ENCODE measurements at places on chromosomes 13 and 19.

- DNase-seq: peak; percentile 7
Measured at GRCh38 chr19:30719189-30719998, 347.2 kb downstream of the ZNF536 start.

- no peak for DNase-seq
Measured at GRCh38 chr13:27549406-27549981, 70.8 kb downstream of the LNX2 start.

DNA sequence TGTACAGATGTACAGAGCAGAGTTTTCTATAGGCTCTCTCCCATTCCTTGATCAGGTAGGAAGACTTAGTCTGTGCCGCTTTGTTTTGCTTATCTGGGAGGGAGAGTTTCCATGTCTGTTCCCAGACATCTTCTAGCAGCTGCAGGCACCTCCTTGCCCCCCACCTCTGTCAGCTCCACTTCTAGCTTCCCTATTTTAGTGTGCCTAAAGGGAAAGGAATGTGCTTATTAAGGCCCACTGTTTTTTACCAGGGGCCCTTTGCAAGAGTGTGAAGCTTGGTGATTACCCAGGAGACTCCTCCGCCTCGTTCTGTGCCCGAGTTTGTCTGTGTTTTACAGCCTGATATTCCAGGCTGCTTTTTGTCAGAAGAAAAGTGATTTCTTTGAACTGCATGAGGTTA is 1984.4 kb downstream of the OLFM4 start:
- no peak for DNase-seq

DNA sequence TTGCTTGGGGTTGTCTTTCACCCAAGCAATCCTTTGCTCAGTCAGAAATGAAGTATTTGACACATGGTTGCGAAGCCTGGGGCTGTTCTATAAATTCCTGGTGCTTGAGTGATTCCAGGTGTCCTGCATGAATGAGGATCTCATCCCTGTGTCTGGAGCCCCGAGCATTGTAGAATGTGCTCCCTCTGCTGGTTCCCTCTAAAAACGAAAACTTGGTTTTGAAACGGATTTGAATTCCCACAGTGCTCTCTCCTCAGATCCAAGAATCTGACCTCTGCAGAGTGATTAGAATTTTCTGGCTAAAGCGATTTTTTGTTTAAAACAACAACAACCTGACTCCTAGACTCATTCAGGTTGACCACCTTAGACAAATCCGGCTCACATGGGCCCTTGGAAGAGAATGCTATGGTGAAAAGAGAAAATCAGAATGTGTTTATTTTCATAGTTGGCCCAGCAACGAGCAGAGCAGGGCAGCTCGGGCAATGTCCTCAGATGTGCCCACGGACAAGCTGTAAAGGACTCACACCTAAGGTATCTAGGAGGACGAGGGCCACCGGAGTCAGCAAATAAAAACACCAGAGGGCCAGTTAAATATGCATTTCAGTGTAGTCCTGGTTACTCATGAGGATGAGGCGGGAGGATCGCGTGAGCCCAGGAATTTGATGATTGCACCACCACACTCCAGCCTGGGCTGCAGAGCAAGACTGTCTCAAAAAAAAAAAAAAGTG is 8.7 kb upstream of the ATP12A start:
- DNase-seq: no peak

DNA sequence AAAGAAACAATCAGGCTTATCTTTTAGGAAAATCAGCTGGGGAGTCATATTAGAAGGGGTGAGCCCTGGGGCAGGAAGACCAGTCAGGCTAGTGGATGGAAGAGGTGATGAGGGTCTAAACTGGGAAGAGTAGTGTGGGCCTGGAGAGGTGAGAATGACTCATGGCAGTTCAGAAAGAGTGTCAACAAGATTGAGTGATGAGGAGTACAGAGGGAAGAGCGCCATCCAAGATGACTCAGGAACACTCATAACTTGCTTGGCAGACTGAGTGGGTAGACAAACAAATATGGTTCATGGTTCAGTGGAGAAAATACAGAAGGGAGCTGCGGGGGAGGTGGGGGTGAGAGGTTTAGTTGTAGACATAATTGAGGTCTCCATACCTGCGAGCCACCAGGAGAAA is 17.3 kb upstream of the CLDN10 start:
- no peak for DNase-seq

DNA sequence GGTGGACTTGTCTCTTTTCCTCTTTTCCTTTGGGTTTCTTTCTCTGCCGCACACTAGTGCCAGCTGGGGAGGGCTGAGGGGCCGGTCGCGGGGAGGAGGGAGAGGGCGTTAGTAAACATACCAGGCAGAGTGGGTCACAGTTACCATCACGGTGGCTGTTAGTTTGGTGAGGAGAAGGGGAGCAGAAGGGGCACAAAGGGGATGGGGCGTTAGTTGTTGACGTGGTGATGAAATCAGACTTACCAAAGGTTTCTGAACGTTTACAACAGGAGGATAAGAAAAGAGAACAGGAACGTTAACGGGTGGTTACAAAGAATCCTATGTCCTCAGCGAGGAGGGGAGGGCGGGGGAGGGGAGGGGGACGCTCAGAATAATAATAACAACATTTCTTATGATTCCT is 77.9 kb downstream of the PTPRS start:
- DNase-seq: no peak

DNA sequence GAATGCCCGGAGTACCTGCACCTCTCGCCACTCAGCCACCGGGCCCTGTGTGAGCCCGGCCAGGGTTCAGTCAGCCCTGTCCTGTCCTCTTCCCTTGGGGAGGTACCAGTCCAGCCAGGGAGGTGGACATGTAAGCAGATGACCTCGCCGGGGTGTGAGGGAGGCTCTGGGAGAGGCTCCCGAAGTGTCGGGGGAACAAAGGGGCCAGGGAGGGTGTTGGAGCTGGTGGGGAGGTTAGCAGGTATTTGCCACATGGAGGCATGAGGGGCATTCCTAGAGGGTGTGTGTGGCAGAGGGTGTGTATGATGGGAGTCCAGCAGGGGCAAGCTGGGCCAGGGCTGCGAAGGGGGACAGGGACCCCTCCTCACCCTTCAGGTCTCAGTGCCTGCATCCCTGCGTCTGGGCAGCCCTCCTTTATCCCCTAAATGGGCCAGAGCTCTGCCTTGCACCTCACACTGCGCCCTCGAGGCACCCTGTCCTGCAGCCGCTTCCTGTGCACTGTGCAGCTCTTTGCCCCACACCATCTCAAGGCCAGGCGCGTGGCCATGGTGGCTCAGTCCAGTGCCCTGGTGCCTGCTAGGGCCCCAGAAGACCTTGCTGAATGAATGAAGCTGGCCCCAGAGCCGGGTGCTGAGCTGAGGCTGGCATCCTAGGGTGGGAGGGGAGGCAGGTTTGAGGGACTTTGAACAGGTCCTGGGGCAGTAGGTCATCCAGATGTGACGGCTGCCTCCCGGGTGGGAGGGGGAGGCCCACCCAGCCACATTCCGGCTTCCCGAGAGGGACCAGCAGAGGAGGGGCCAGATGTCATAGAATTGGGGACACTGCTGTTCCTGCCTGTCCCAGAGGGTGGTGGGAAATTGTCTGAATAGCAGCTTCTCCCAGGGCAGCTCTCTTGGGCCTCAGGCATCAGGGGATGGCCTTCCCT is 3.1 kb downstream of the DDA1 start:
- no peak for DNase-seq

GRCh38 chr19:39539165-39539517 is 820 bp downstream of the EID2 start:
- DNase-seq: peak; percentile 25

- no peak for DNase-seq
Measured at GRCh38 chr13:74248477-74248876, 114.3 kb upstream of the KLF12 start.

DNA sequence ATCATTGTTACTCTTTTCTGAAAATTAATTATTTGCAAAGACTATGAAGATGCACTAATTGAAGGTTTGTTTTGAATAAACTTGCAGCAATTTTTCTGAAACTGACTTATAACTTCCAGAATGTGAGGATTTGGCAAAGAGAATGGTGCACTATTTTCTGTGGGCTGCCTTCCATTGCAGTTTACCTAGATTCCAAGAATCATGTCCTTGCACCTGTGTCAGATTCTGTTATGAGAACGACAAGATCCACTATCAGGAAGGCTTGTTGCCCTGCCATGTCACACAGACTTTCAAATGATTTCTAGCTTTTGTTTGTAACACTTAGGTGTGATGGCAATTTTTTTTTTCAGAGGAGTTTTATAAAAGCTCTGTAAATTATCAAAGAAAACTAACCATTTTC is 5.6 kb upstream of the SLAIN1 start:
- no peak for DNase-seq

DNA sequence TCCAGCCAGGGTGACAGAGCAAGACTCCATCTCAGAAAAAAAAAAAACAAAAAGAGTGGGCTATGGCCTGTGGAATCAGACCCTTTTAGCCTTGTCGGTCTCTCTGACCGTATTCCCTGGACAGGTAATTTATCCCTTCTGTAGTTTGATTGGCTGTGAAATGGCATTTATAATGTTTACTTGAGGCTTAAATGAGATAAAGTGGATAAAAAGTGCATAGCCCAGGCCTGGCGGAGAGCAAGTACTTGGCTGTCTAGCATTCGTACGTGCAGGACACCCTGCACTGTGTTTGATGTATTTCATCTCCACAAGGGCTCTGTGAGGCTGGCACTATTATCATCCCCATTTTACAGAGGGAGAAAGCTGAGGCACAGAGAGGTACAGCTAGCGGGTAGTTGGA is 7.0 kb downstream of the NTN5 start:
- DNase-seq: no peak

DNA sequence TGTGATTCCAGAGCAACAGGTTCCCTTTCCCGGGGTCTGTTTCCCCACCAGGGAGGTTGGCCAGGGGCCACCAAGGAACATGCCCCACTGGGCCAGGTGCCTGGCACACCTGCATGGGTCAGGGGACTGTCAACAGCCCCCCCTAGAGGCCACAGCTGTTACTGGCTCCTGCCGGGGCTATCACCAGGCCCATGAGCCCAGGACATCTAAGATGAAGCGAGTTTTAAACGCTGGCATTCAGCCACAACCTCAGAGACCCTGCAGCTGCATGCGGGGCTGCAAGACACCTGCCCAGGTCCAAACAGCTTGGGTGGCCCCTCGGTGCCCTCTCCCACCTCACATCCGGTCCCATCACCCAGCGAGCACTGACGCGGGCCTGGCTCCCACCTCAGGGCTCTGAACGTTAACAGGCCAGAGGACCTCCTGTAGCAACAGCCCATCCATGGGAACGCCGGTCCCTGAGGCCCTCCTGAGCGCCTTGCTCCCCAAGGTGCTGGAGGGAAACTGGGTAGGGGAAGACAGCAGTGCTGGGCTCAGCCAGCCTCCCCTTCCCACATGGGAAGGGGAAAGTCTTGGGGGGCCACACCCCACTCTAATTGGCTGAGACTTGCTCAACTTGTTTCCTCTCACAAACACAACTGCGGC is 12.0 kb downstream of the KHSRP start:
- peak; percentile 61 for DNase-seq

DNA sequence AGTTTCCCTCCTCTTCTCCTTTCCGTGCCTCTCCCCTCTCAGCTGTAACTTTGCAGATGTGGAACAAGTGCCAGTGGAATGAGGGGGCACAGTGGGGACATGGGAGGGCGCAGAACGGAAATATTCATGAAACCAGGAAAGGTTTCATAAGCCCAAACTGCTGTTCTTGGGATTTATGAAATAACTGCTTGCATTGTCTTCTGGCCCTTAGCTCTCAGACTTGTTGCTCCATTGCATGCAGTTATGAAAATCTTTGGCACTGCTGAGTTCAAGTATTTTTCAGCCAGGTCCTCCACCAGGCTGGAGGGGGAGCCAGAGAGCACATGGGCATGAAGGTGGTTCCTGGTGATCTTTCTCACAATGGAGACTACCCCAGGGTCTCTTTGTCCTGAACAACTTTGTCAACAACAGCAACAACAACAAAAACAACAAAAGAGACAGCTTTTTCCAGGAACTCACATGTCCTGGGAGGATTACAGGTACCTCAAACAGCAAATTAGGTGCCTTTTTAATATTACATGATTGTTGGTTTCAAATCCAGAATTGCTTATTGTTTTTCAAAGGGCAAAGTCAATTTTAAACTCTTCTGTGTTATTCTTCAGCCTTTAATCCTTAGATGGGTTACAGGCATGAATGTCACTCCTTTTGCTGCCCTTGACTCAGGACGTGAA is 1.5 kb downstream of the RGCC start:
- peak; percentile 81 for DNase-seq

GRCh38 chr13:33218426-33218825 is 67.1 kb downstream of the STARD13 start:
- DNase-seq: no peak

DNA sequence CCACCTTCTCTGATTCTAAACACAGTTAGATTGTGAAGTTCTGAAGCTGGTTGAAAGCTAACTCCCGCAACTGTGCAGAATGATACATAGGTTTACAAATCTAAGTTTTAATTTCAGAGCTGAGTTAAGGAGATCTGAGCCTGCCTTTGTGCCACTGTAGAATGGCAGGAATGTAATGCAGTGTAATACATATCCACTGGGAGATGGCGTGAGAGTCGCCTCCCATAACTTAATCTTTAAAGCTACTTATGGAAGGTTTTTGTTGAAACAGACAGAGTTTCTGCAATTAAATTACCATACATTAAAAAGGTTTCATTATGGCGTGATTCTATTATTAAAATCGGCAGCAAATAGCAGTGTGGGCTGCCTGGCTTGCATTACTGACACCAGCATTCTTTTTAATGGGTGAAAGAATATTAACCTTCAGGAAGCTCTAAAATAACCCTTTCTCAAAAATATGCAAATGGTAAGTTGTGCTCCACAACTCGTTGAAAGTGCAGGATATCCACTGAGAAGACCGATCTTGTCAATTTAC is 257.4 kb downstream of the OLFM4 start:
- no peak for DNase-seq

- DNase-seq: peak; percentile 73
Measured at GRCh38 chr13:30464496-30465342, 1.0 kb downstream of the HMGB1 start.

- no peak for DNase-seq
Measured at GRCh38 chr13:33132644-33133440, 116.6 kb downstream of the KL start.

DNA sequence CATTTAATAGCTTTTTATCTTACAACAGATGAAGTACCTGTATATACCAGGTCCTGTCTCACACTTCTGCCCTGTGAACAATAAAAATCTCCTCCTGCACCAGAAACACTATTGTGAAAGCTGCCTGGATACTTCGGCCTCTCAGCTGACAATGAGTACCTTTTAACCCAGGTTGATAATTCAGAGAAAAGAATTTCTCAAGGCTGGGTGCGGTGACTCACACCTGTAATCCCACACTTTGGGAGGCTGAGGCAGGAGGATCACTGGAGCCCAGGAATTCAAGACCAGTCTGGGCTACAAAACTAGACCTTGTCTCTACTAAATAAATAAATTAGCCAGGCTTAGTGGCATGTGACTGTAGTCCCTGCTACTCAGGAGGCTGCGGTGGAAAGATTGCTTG is 65.3 kb upstream of the TM9SF2 start:
- DNase-seq: peak; percentile 19

- no peak for DNase-seq
Measured at GRCh38 chr19:29988351-29988750, 46.3 kb downstream of the URI1 start.

GRCh38 chr13:61880578-61881283 is 465.1 kb upstream of the PCDH20 start:
- peak; percentile 19 for DNase-seq

DNA sequence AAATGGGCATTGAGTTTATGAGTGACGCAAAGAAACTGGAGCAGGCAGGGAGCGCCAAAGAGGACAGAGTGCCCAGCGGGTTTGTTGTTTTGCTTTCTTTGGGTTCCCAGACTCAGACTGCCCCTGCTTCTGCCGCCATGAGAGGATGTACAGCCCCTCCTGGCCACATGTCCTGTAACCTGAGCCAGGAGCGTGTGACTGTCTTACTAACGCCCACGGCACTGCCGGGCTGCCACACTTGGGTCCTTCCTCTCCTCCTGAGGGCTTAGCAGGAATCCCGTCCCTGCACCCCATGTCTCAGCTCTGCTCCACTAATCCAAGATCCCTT is 80.5 kb downstream of the GPR12 start:
- DNase-seq: no peak
